ENCODE measurements at places on chromosomes 5 and 9. TPM values are rescaled to one million over a fixed set of nuclear protein-coding genes. Genes with fewer than 3 reads are reported as not detected.

GRCh38 chr5:52989781-52990527 lies 802 bp downstream of the ITGA2 start:
- peak overlapping the region; percentile 33 for H3K27ac ChIP-seq
- H3K4me3 ChIP-seq: peak overlapping the region; percentile 78
- H3K27me3 ChIP-seq: peaks cover 32% of the 10 kb centered on the region
- DNase-seq: peak; percentile 56

DNA sequence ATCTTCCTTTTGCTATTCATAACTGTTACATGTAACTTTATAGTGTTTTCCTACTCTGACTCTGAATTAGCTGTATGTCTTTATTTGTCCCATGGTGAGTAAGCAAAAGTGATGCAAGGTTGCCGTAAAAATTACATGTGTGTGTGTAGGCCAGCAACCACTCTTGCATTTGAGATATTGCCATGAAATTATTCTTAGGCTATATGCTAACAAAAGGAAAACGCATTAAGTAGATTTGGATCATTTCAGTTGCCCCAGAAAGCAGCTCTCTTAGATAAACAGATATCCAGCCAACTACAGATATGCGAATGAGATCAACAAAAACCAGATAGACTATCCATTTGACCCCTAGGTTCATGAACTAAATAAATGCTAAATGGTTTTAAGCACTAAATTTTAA lies 73.6 kb downstream of the CYLC2 start:
- H3K27ac ChIP-seq: no peak overlapping the region
- no peaks in the 10 kb centered on the region for H3K4me1 ChIP-seq
- H3K4me3 ChIP-seq: no peak overlapping the region
- H3K27me3 ChIP-seq: no peaks in the 10 kb centered on the region
- no peaks in the 10 kb centered on the region for H3K36me3 ChIP-seq

DNA sequence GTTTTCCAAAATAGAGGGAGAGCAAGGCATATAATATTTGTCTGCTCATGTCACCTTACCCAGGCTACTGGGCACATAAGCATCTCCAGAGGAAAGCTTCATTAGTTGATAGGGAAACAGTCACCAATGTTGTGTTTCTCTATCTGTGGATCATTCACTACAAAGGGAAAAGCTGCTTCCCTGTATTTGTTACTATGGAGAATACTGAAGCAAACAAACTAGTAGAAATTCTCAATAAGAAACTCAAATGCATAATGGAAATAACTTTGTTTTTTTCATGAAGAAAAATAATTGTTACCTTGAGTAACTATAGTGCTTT lies 138.2 kb downstream of the PCSK1 start:
- no peak overlapping the region for H3K27ac ChIP-seq
- H3K27me3 ChIP-seq: no peaks in the 10 kb centered on the region
- no peaks in the 10 kb centered on the region for H3K4me1 ChIP-seq

DNA sequence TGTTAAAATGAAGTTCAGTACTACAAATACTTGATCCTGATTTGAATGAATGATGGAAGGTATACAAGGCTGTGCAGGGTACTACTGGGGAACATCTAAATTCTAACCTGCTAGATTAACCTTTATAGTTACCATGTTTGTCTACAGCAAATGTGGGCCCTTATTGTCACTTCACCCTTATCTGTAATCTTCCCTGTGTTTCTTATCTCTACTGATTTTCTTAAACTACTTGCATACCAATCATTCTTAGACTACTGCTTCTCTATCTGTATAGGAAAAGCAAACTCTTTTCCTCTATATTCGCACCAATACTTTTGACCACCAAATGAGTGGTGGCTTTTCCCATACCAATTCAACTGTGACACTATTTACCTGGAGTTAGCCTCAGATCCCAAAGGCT lies 210.7 kb downstream of the HINT1 start:
- H3K27me3 ChIP-seq: peaks cover 5% of the 10 kb centered on the region
- no peak overlapping the region for H3K4me3 ChIP-seq
- H3K36me3 ChIP-seq: no peaks in the 10 kb centered on the region
- no peak overlapping the region for H3K27ac ChIP-seq
- H3K4me1 ChIP-seq: no peaks in the 10 kb centered on the region
- DNase-seq: no peak

DNA sequence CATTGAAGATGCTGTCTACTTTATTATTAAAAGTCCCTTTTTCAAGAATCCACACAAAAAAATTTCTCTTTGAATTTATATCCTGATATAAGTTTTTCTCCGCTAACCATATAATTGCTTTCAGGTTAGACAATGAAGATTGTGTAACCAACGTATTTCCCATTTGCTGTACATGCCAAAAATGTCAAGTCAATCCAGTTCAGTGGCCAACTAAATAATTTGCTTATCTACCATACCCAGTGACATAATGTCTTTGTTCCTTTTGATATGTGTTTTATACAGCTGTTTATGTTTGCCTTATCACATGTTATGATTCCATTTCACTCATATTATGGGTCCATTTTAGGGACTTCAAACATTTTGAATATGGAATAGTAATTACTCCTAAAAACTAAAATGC lies 349.9 kb downstream of the EFNA5 start:
- H3K4me1 ChIP-seq: no peaks in the 10 kb centered on the region
- DNase-seq: no peak
- no peak overlapping the region for H3K27ac ChIP-seq

DNA sequence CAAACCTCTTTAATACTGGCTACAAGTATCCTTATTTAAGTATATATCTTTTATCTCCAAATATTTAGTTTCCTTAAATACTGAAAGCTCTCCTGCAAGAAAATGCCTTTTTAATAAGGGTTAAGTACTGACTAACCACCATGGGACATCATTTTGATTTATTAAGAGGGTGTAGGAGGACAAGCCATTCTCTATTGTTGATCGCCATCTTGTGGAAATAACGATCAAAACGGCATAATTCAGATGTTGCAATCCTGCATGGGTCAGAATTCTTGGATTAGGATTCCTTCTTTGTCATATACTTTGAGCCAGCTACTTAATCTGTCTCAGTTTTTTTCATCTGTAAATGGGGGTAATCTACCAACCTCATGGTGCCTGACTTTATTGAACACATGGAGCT lies 28.7 kb upstream of the C5orf46 start:
- no peaks in the 10 kb centered on the region for H3K4me1 ChIP-seq
- no peaks in the 10 kb centered on the region for H3K36me3 ChIP-seq
- no peak for DNase-seq
- no peak overlapping the region for H3K27ac ChIP-seq
- H3K4me3 ChIP-seq: no peak overlapping the region
- H3K27me3 ChIP-seq: no peaks in the 10 kb centered on the region

DNA sequence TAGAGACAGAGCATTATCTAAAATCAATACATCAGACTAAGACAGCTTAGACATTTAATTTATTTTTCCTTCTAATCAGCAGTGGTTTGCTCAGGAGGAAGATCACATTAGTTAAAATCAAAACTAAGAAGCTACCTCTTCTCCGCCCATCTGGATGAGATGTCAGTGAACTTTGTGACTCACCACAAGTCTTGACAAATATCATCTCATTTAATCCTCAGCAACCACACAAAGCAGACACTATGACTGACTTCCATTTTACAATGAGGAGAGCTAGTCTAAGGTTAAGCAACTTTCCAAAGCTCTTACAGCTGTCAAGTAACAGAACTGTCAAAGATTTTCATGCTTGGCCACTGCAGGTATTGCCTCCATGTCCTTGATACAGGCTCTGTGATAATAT lies 289.5 kb downstream of the DEPDC1B start:
- no peak for DNase-seq
- no peaks in the 10 kb centered on the region for H3K36me3 ChIP-seq
- H3K27ac ChIP-seq: no peak overlapping the region
- H3K27me3 ChIP-seq: no peaks in the 10 kb centered on the region
- H3K4me3 ChIP-seq: no peak overlapping the region

DNA sequence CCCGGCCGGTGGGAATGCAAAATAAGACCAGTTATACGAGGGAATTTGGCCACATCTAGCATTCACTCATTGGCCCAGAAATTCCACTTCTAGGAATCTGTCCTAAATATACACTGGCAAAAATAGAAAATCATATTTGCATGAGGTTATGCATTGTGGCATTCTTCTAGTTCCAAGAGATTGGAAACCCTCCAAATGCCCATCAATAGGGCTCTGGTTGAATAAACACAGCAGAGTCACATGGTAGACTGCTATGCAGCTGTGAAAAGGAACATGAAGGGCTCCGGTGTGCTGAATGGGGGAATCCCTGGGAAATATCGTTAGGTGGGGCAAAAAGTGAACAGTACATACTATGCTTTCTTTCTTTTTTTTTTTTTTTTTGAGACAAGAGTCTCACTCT lies 36.8 kb downstream of the PTGES start:
- no peak for DNase-seq
- H3K4me3 ChIP-seq: no peak overlapping the region
- no peak overlapping the region for H3K27ac ChIP-seq

DNA sequence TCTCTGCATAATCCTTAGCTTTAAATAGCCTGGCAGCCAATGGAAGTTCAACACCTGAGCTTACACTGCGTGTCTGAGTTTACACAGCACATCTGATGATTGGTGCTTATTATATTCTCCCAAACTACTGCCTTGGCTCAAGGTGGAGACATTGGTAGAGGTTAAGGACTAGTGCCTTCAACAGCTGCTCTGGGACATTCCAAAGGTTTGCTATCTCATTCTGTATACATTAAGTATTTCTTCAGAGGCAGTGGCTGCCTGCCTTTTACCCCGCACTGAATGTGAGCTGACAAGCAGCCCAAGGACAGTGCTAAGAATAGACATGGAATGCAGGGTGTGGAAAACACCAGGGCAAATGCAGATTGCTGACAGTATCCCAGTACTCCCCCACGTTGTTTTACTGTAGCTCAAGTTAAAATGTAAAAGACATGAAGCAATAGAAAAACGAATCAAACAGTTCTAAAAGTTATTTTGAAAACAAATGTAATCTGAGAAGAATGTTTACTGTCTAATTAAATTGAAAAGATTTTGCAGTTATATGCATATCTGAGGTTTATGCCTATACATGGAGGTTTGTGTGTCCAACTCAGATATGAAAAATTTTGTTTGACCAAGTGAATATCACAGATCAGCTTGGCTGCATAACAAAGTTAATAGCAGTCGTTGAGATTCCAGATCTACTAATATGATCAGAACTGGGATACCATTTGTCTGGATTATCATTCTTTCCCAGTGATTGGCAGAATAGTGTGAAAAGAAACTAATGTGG lies 1.8 kb downstream of the HSPB3 start:
- H3K27me3 ChIP-seq: peaks cover 17% of the 10 kb centered on the region
- H3K4me3 ChIP-seq: no peak overlapping the region
- no peaks in the 10 kb centered on the region for H3K36me3 ChIP-seq
- no peaks in the 10 kb centered on the region for H3K4me1 ChIP-seq

- peaks cover 29% of the 10 kb centered on the region for H3K4me1 ChIP-seq
- no peaks in the 10 kb centered on the region for H3K36me3 ChIP-seq
- peak; percentile 75 for DNase-seq
- H3K27me3 ChIP-seq: no peaks in the 10 kb centered on the region
- H3K27ac ChIP-seq: peak overlapping the region; percentile 81
- H3K4me3 ChIP-seq: no peak overlapping the region
Measured at GRCh38 chr5:157917899-157918809, 59.2 kb upstream of the CLINT1 start.

GRCh38 chr9:100689635-100690034 lies 111.8 kb downstream of the CAVIN4 start:
- peaks cover 17% of the 10 kb centered on the region for H3K4me1 ChIP-seq
- H3K27me3 ChIP-seq: peaks cover 8% of the 10 kb centered on the region
- no peaks in the 10 kb centered on the region for H3K36me3 ChIP-seq
- H3K27ac ChIP-seq: no peak overlapping the region
- DNase-seq: peak; percentile 66

- H3K4me3 ChIP-seq: no peak overlapping the region
- H3K27me3 ChIP-seq: no peaks in the 10 kb centered on the region
- no peaks in the 10 kb centered on the region for H3K36me3 ChIP-seq
- H3K4me1 ChIP-seq: no peaks in the 10 kb centered on the region
- no peak overlapping the region for H3K27ac ChIP-seq
Measured at GRCh38 chr9:13899924-13900323, 414.0 kb downstream of the NFIB start.

DNA sequence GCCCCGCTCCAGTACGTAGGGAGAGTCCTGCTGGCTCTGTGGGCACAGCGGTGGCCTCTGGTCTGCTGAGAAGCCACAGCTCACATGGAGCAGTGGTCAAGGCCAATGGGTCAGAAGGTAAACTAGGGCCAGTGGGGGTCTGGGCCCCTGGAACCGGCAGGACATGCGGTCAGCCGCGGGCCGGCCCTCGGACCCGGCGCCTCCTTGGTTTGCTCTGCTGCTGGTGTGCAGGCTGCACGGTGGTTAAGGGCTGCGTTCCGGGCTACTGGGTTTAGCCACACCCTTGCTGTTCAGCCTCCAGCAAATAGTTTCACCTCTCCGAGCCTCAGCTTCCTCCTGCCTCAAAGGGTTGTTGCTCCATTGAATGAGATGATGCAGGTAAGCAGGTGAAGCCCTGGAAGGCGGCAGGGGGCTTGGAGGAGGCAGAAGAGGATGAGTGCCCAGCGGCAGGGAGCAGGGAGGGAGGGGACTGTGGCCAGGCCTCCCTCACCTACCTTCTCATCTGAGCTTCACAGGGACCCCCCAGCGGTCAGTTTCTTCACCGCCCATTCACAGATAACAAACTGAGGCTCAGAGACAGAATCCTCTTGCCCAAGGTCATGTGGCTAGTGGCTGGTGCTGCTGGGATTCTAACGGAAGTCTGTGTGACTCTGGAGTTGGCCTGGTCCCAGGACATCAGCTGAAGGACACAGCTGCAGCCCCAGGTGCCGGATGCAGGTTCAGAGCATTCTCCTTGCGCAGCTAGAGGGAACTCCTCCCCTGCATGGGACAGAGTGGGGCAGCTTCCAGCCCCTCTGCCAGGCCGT lies 3.7 kb upstream of the COL5A1 start:
- no peaks in the 10 kb centered on the region for H3K4me1 ChIP-seq
- peaks cover 12% of the 10 kb centered on the region for H3K27me3 ChIP-seq
- H3K36me3 ChIP-seq: no peaks in the 10 kb centered on the region
- no peak overlapping the region for H3K27ac ChIP-seq
- H3K4me3 ChIP-seq: no peak overlapping the region
- DNase-seq: no peak

ARSK gene
- 4.1 TPM for total RNA-seq

GRCh38 chr9:92947268-92948037 lies at the start of gene FGD3:
Gene FGD3, plus strand, starts transcription at chr9:92947523. Its CDS starts 28,734 bp downstream, at chr9:92976257.
- peak within 1 kb of the TSS; percentile 63 for H3K27ac ChIP-seq
- peaks cover 39% of the 10 kb centered on the region for H3K4me1 ChIP-seq
- H3K4me3 ChIP-seq: peak within 1 kb of the TSS; percentile 76
- peak; percentile 52 for DNase-seq
- peaks cover 5% of the 10 kb centered on the region for H3K36me3 ChIP-seq
- peaks cover 8% of the 10 kb centered on the region for H3K27me3 ChIP-seq

- peaks cover 8% of the 10 kb centered on the region for H3K36me3 ChIP-seq
- no peak for DNase-seq
- no peak overlapping the region for H3K4me3 ChIP-seq
- no peaks in the 10 kb centered on the region for H3K4me1 ChIP-seq
- no peak overlapping the region for H3K27ac ChIP-seq
Measured at GRCh38 chr5:137684761-137685160, 51.1 kb downstream of the KLHL3 start.

- no peak overlapping the region for H3K27ac ChIP-seq
- DNase-seq: no peak
- H3K4me3 ChIP-seq: no peak overlapping the region
- no peaks in the 10 kb centered on the region for H3K36me3 ChIP-seq
Measured at GRCh38 chr9:90778746-90779145, 22.9 kb upstream of the SYK start.

GRCh38 chr5:129245489-129245888 lies 150.9 kb downstream of the ISOC1 start:
- H3K4me1 ChIP-seq: no peaks in the 10 kb centered on the region
- H3K27ac ChIP-seq: no peak overlapping the region
- no peaks in the 10 kb centered on the region for H3K27me3 ChIP-seq
- no peak overlapping the region for H3K4me3 ChIP-seq
- DNase-seq: no peak
